ENCODE measurements at places on chromosomes 3 and 15. TPM values are rescaled to one million over a fixed set of nuclear protein-coding genes. Genes with fewer than 3 reads are reported as not detected.

THRB gene
- 2.0 TPM for total RNA-seq

ST3GAL6 gene
- total RNA-seq: 0.99 TPM

FMN1 gene
- 23.3 TPM for total RNA-seq

PLSCR1 gene
- total RNA-seq: 70.4 TPM

Data from smooth muscle cell of trachea (primary cell).